H9 (cell line): ENCODE measurements at places on chromosomes 5 and 9.

GRCh38 chr5:54156577-54156976 is 153.8 kb downstream of the ARL15 start:
- DNase-seq, result no peak

DNA sequence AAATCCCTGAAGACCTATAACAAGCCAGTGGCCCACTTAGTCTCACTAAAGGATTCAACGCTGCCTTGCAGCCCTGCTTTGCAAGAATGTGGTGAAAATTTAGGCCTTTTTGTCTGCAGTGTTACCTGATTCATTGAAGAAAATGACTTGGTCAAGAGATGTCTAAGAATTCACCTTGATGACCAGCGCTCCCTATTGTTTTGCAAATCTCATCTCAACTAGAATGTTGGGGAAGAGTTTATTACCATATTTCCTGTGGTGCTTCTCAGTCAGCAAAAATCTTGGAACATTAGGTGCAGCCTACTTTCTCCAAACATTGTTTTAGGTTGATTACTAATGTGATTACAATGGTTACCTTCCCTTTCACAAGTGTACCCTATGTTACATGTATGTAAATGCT is 53.5 kb downstream of the PLK2 start:
- DNase-seq, result peak; percentile 33

DNA sequence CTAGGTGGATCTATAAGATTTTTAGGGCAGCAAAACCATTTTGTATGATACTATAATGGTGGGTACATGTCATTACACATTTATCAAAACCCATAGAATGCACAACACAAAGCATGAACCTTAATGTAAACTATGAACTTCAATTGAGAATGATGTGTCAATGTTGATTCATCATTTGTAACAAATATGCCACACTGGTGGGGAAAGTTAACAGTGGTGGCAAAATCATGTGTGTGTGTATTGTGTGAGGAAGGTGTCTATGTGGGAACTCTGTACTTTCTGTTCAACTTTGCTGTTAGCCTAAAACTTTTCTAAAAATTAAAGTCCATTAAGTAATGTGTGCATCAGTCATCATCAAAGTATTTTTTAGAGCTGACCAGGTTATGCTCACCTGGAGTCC is 38.9 kb downstream of the HAVCR1 start:
- no peak for DNase-seq

DNA sequence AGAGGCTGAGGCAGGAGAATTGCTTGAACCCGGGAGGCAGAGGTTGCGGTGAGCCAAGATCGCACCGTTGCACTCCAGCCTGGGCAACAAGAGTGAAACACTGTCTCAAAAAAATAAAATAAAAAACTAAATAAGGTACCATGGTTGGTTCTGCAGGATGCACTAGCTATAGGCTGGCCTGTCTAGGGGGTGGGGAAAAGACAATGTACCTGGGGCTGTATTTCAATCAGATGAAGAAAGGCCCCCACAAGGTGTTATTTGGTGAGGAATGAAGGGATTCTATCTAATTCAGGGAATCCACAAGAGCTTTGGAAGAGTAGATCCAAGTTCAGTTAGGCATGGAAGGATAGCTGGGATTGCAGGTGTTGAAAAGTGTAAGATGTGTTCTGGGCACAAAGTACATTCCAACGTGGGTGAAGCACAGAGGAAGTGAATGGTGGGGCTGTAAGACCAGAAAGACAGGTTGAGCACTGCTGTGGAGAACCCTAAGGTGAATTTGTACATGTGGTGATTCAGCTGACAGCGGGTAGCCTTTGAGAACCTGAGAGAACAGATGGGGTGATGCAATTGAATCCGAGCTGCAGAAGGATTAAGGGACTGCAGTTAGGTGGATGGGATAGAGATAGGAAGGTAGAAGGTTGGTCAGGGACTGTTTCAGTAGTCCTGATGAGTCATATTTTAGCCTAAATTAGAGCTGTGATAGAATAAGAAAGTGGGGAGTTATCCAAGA is 71.8 kb downstream of the CAST start:
- peak; percentile 43 for DNase-seq

GRCh38 chr5:87411973-87412629 is 629 bp downstream of the CCNH start:
- DNase-seq, result peak; percentile 30

- DNase-seq, result no peak
These were observed 64.6 kb upstream of the EPB41L4B start for GRCh38 chr9:109385499-109385898.

GRCh38 chr5:83093692-83094091 is 16.3 kb downstream of the XRCC4 start:
- no peak for DNase-seq

GRCh38 chr5:45252541-45252940 is 443.6 kb downstream of the HCN1 start:
- DNase-seq, result no peak

- DNase-seq, result no peak
These were observed 66.8 kb downstream of the FCHO2 start for GRCh38 chr5:73022471-73023169.

- no peak for DNase-seq
These were observed 18.6 kb upstream of the SPATA31D1 start for GRCh38 chr9:81969971-81970370.

DNA sequence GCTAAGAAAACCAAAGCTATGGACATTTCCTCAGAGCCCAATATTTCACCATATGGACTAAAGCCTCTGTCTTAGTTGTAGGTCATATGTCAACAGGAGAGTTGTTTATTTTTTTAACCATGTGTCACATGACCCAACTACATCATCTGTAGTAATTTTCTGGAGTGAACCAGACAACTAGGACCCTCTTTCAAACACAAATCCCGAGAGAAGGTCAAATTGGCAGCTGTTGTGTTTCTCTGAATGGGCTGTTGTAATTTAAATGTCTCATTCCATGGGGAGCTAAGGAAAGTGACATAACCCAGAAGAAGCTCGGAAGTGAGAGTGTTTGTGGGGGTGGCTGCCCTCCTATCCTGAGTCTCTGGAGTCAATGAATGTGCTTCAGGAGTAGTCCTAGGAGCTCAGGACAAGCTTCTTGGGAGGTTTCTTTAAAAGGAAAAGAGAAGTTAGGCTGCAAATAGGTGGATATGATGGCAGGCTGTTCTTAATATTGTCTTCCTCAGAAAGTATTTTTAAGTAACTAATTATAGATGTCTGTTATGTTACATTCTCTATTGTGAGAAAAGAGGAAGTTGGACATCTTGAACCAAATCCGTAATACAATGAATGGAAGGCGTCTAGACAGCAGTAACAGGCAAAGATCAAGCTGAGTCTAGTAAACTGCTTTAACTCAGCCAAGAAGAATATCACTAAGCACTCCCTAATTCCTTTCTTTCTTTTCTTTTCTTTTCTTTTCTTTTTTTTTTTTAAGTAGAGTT is 50.1 kb downstream of the TMEM167A start:
- DNase-seq, result peak; percentile 81

DNA sequence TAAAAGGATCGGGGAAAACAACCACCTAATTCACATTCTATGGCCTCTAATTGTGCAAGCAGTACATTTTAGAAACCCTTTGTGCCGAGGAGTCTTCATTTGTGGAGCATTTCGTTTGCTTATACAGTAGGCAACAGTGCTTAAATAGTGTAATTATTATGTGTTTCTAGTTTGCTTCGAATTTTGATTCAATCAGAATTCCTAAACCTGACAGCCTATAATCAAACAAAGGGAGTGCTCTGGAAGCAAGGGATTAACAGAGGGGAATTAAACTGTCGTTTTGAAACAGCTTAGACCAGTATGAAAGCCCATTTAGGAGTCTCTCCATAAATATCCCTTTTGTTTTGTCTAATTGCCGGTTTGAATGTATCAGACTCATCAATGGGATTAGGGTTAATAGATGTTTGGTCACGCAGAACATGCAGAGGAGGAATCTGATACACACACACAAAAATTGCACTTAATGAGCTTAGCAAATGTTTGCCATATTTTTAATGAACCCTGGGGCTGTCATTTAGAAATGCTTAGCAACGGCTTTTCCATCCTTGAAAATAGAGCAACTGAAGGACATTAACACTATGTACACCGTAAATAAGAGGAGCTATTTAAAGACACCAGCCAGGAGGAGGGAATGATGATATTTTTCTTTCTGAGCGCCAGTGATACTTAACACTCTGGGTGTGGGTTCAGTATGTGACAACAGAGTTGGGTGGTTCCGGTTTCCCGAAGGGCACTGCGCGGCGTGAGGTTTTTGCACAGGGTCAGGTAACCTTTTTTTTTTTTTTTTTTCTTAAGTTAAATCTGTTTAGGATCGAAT is 404.7 kb downstream of the TLE4 start:
- DNase-seq, result no peak

GRCh38 chr9:113012492-113012891 is 500 bp upstream of the ZNF883 start:
- no peak for DNase-seq

DNA sequence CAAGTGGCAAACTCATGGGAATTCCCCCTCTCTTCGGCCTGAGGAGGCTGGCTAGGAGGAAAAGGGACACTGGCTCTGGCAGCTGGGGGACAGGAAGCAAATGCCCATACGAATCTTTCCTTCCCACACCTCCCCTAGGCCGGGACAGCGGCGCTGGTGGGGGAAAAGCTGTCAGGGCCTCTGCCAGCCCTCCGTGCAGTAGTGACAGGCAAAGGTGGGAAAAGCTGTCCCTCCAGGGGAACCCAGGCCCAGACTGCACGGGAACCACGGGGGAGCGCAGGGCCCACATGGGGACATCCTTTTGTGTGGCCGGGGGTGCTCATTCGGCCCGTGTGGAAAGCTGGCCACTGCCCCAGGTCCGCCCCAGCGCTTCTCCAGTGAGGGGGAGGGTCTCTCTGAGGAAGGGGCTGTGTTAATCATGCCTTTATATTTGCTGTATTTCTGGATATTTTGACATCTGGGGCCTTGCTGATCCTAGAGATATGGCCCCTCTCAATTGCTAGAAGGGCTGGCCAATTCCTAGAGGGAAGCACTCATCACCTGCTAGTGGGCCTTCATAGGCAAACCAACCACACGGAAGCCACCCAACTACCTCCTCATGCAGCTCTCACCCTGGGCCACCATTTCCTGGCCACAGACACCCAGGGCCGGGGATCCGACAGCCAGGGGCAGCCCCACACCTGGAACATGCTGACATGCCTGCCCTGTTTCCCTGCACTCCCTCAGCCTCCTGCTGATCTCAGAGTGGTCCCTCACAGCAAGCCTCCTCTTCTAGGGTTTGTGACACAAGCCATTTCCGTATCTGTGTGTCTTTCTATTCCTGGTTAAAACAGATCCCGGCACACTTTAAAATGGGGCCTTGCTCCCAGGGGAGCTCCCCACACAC is 138.8 kb downstream of the ROR2 start:
- DNase-seq, result no peak

GRCh38 chr9:14256588-14256987 is 57.4 kb downstream of the NFIB start:
- no peak for DNase-seq

DNA sequence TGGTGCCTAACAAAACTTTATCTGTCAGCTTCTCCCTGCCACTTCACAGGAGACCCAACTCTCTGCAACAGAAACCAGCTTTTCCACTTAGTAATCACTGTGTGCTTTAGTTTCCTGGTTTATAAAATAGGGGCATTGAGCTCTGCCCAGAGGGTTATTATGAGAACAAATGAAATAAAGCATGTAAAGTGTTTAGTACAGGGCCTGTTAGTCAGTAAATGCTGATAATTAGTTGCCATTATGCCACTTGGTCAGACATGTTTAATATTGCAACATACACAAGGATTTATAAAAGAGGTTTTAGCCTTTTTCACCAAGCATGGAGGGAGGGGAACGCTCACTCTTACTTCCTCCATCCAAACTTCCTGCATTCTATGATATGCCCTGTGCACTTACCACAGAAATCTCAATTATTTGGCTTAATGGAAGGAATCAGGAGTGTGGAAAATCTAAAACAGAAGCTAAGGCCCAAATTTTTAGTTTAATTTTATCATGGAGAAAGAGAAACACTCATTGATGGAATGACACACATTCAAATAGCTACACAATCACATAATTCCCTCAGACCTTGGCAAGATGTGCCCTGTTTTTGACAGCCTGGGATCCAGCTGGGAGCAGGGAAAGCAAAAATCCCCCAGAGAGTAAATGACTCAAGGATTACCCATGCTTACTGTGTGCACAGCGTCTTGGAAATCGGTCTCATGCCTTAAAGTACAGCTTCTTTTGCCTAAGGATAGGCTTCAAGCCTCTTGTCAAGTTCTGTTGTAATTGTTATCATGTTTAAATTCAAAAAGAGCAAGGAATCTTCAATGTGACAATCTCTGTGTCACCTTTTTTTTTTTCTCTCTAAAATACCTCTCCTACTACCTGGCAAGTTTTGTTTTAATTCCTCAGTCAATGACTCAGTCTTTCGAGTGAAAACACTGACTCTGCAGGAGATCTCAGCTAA is 34.0 kb downstream of the ZNF474 start:
- no peak for DNase-seq

- DNase-seq, result no peak
These were observed 10.9 kb downstream of the MAN2A1 start for GRCh38 chr5:109700516-109701153.
